Activated naive CD8-positive, alpha-beta T cell treated with anti-CD3 and anti-CD28 coated beads, Interleukin-2, amount 50 U/mL, for 24 hours (primary cell): ENCODE measurements at places on chromosomes 13 and 19.
A peak's percentile ranks its signal among the peaks of the same experiment; 100 is the strongest.

- no peak overlapping the region for H3K27ac ChIP-seq
- DNase-seq: no peak
- peaks cover 16% of the 10 kb centered on the region for H3K4me1 ChIP-seq
- no peak overlapping the region for H3K4me3 ChIP-seq
Observed at GRCh38 chr13:39909634-39910033, 254.2 kb downstream of the COG6 start.

DNA sequence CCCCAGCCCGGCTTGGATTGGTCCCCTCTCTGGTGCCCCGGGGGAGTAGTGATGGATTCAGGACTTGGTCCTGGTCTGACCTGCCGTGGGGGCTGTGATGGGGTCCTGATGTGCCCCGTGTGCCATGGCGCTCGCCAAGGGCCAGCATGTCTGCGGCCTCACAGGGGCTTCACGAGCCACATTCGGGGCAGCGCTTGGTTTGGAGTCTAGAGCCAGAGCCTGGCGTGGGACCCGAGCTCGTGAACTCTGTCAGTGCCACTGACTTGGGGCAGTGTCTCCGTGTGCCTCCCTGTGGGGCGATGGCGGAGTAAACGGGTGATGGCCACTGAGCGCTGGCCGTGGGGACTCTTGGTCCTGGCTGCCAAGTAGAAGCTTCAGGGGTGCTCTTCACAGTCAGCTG lies 17.1 kb downstream of the KDM4B start:
- H3K4me1 ChIP-seq: peaks cover 9% of the 10 kb centered on the region
- no peak overlapping the region for H3K27ac ChIP-seq
- no peak for DNase-seq
- no peak overlapping the region for H3K4me3 ChIP-seq

GRCh38 chr19:39768786-39769185 lies 9.9 kb upstream of the LEUTX start:
- H3K27ac ChIP-seq: no peak overlapping the region
- no peaks in the 10 kb centered on the region for H3K36me3 ChIP-seq
- no peak for DNase-seq
- H3K27me3 ChIP-seq: peaks cover 15% of the 10 kb centered on the region

DNA sequence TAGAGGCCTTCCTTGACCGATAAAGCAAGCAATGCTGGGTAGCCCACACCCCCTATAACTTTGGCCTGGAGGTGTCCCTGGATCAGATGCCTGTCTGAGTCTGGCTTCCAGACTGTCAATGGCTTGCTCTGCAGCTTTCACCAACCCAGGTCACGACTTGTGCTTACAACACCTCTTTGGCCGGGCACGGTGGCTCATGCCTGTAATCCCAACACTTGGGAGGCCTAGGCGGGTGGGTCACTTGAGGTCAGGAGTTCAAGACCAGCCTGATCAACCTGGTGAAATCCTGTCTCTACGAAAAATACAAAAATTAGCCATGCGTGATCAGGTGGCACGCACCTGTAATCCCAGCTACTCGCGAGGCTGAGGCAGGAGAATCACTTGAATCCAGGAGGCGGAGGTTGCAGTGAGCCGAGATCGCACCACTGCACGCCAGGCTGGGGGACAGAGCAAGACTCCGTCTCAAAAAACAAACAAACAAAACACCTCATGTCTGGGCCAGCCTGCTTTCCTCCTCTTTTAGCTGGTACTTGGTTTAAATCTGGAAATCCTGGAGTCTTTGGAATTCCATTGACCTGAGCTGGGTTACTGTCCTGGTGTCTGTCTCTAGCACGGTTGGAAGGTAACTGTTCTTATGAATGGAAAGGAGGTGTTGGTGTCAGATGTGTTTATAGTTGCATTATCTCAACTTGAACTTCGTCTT lies 10.3 kb upstream of the GARRE1 start:
- no peak for DNase-seq
- no peak overlapping the region for H3K4me3 ChIP-seq

DNA sequence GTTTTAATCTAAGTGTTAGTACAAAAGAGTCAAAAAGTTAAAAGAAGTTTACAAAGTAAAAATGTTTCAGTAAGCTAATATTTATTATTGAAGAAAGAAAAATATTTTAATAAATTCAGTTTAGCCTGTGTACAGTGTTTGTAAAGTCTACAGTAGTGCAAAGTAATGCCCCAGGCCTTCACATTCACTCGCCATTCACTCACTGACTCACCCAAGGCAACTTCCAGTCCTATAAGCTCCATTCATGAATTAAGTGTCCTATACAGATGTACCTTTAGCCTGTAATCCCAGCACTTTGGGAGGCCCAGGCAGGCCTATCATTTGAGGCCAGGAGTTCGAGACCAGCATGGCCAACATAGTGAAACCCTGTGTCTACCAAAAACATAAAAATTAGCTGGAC lies 24.1 kb upstream of the AKAP11 start:
- no peak for DNase-seq
- H3K36me3 ChIP-seq: no peaks in the 10 kb centered on the region
- H3K27ac ChIP-seq: no peak overlapping the region
- H3K27me3 ChIP-seq: peaks cover 3% of the 10 kb centered on the region
- H3K4me3 ChIP-seq: no peak overlapping the region

GRCh38 chr13:30829833-30830637 lies 76.0 kb upstream of the MEDAG start:
- peak overlapping the region; percentile 48 for H3K27ac ChIP-seq
- H3K4me3 ChIP-seq: no peak overlapping the region
- DNase-seq: no peak
- H3K36me3 ChIP-seq: no peaks in the 10 kb centered on the region
- peaks cover 7% of the 10 kb centered on the region for H3K27me3 ChIP-seq

DNA sequence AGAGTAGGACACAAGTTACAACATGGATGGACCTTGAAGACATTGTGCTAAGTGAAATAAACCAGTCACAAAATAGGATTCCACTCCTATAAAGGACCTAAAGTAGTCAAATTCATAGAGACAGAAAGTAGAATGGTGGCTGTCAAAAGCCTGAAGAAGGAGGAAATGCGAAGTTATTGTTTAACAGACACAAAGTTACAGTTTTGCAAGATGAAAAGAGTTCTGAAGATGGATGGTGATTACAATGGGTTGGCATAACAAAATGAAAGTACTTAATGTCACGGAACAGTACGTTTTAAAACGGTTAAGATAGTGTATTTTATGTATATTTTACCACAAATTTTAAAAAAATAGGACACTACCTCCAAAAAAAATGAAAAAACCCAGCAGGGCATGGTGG lies 34.8 kb downstream of the FOXO1 start:
- H3K4me1 ChIP-seq: peaks cover 88% of the 10 kb centered on the region
- peak overlapping the region; percentile 38 for H3K4me3 ChIP-seq
- H3K27ac ChIP-seq: peak overlapping the region; percentile 16
- no peak for DNase-seq

- no peaks in the 10 kb centered on the region for H3K27me3 ChIP-seq
- no peak for DNase-seq
- peaks cover 39% of the 10 kb centered on the region for H3K36me3 ChIP-seq
- H3K27ac ChIP-seq: no peak overlapping the region
Observed at GRCh38 chr13:77728265-77729125, 31.0 kb downstream of the SLAIN1 start.

GRCh38 chr19:55488986-55489710 lies 912 bp downstream of the SSC5D start:
- H3K36me3 ChIP-seq: no peaks in the 10 kb centered on the region
- peaks cover 19% of the 10 kb centered on the region for H3K4me1 ChIP-seq
- no peak overlapping the region for H3K4me3 ChIP-seq
- DNase-seq: no peak
- H3K27ac ChIP-seq: no peak overlapping the region
- peaks cover 10% of the 10 kb centered on the region for H3K27me3 ChIP-seq

GRCh38 chr19:17860993-17861360 lies 1.3 kb downstream of the RPL18A start:
- DNase-seq: no peak
- peak overlapping the region; percentile 99 for H3K4me3 ChIP-seq
- H3K27me3 ChIP-seq: peaks cover 4% of the 10 kb centered on the region
- H3K36me3 ChIP-seq: peaks cover 53% of the 10 kb centered on the region
- H3K4me1 ChIP-seq: peaks cover 43% of the 10 kb centered on the region

GRCh38 chr19:33273881-33274662 lies 28.3 kb downstream of the CEBPA start:
- peaks cover 3% of the 10 kb centered on the region for H3K4me1 ChIP-seq
- no peaks in the 10 kb centered on the region for H3K36me3 ChIP-seq
- DNase-seq: peak; percentile 37
- peaks cover 2% of the 10 kb centered on the region for H3K27me3 ChIP-seq
- H3K4me3 ChIP-seq: no peak overlapping the region

- peaks cover 5% of the 10 kb centered on the region for H3K36me3 ChIP-seq
- no peaks in the 10 kb centered on the region for H3K27me3 ChIP-seq
- peak overlapping the region; percentile 38 for H3K4me3 ChIP-seq
- H3K4me1 ChIP-seq: peaks cover 57% of the 10 kb centered on the region
- peak overlapping the region; percentile 85 for H3K27ac ChIP-seq
Observed at GRCh38 chr19:1853295-1854038, 5.2 kb upstream of the REXO1 start.

GRCh38 chr19:33432015-33432414 lies 58.5 kb downstream of the CEBPG start:
- no peaks in the 10 kb centered on the region for H3K27me3 ChIP-seq
- H3K36me3 ChIP-seq: no peaks in the 10 kb centered on the region
- no peak for DNase-seq
- peaks cover 3% of the 10 kb centered on the region for H3K4me1 ChIP-seq
- H3K4me3 ChIP-seq: no peak overlapping the region

DNA sequence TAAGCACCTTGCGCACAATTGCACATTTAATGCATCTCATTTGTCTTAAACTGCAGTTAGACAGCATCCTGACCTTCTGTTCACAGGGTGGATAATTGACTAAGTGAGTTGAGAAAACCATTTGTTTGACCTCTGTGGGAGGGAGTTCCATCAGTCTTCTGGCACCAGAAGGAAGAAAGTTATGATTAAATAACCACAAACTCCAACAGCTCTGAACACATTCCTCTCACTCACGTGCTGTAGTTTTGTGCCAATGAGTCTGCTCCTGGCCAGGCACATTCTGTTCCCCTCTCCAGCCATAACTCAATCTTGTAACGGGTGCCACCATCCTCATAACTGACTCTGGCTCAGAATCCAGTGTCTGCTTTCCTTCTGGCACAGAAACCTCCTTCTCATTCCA lies 817.2 kb downstream of the SLITRK1 start:
- no peaks in the 10 kb centered on the region for H3K36me3 ChIP-seq
- no peak overlapping the region for H3K27ac ChIP-seq
- H3K27me3 ChIP-seq: no peaks in the 10 kb centered on the region
- H3K4me1 ChIP-seq: no peaks in the 10 kb centered on the region

- H3K36me3 ChIP-seq: peaks cover 19% of the 10 kb centered on the region
- H3K27me3 ChIP-seq: no peaks in the 10 kb centered on the region
Observed at GRCh38 chr13:60094385-60095088, 69.2 kb downstream of the DIAPH3 start.

GRCh38 chr19:15091918-15092753 lies 10.1 kb downstream of the OR1I1 start:
- no peak overlapping the region for H3K4me3 ChIP-seq
- peaks cover 5% of the 10 kb centered on the region for H3K4me1 ChIP-seq
- peak; percentile 35 for DNase-seq
- peaks cover 5% of the 10 kb centered on the region for H3K27me3 ChIP-seq

DNA sequence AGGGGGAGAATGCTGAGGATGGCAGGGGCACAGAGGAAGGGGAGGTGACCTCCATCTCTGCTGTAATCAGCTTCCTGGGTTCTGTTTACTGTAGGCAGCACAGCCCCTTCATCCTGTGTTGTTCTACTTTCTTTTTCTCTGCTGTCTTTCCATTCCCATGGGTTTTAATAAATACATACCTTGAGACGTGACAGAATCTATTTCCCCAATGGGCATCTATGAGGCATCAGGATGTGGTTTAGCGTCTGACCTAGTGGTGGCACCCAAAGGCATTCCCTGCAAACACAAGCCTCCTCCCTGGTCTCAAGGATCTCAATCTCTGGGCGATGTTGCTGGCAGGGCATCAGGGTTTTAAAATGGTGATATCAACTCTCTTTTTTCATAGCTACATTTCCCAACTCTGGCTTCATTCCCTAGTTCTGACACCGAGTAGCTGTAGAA lies 60.8 kb downstream of the ALOX5AP start:
- peaks cover 26% of the 10 kb centered on the region for H3K4me1 ChIP-seq
- H3K27me3 ChIP-seq: no peaks in the 10 kb centered on the region
- no peaks in the 10 kb centered on the region for H3K36me3 ChIP-seq
- no peak for DNase-seq

DNA sequence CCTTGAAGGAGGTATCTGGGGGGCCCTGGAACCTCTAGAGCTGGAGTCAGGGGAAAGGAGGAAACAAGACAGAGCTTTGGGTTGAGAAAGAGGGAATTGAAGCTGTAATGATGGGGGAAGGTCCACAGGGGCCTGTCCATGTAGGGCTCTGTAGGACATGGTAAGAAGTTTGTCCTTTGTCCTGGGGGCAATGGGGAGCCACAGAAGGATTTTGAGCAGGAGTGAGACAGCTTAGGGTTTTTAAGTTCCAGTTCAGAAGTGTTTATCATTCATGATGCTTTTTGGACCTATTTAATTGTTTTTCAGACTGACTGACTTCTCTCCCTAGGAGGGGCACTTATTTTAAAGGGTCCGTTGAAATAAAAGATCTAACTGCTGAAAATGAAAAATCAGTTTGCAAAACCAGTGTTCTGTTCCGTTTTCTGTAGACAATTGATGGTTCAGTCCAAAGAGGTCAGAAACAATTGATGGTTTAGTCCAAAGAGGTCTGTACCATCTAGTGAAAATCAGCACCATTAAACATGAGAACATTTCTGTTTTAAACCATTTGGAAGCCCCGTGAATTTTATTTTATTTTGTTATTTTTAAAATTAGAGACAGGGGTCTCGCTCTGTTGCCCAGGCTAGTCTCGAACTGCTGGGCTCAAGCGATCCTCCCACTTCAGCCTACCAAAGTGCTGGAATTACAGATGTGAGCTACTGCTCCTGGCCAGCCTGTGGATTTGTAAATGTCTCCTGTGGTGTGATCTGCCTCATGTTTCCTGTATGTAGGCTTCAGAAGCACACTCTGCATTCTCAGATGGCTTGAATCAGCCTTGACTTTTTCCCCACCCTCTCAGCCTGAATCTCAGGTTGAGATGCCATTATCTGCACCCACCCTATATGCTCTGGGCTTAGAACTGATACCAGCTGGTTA lies 8.4 kb downstream of the PLD3 start:
- DNase-seq: no peak
- peaks cover 15% of the 10 kb centered on the region for H3K4me1 ChIP-seq
- no peaks in the 10 kb centered on the region for H3K27me3 ChIP-seq
- no peak overlapping the region for H3K4me3 ChIP-seq

DNA sequence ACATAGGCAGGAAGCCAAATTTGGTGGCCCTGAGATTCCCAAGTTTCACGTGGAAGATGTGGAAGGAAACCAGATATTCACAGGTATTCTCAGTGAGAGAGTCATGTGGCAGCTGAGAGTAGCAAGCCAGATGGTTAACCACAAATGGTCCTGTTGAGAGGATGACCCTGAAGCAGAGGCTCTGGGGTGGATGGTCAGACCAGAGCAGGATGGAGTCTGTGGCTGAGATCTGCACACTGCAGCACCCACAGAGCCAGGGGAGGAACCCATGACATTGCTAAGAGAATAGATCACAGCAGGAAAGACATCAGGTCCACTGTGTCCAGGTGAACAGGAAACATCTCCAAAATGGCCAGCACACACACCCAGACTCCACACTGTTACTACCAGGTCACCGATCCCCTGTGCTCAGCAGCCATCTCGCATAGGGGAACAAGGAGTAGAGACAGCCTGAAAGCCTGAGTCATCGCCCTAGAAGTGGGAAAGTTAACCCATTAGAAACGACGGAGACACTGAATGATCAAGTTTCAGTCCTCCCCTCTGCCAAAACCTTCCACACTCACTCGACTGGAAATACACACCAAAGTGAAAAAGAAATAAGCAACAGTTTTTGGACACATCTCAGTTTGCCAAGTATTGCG lies 160.0 kb downstream of the RBM26 start:
- H3K36me3 ChIP-seq: no peaks in the 10 kb centered on the region
- H3K4me1 ChIP-seq: no peaks in the 10 kb centered on the region
- no peak for DNase-seq
- no peak overlapping the region for H3K27ac ChIP-seq
- peaks cover 2% of the 10 kb centered on the region for H3K27me3 ChIP-seq
